CD4-positive, alpha-beta T cell treated with Interleukin-10 for 1 hour (primary cell): ENCODE measurements at places on chromosomes 6 and 20.

GRCh38 chr6:4670290-4670689, 105.9 kb upstream of the CDYL start:
- no peak for DNase-seq

- DNase-seq = peak; percentile 56
Measured at GRCh38 chr6:108798670-108799353, 49.4 kb upstream of the ARMC2 start.

- no peak for DNase-seq
Measured at GRCh38 chr20:11210611-11211010, 536.8 kb upstream of the JAG1 start.

- no peak for DNase-seq
Measured at GRCh38 chr20:56360133-56360907, 1.5 kb downstream of the FAM210B start.

DNA sequence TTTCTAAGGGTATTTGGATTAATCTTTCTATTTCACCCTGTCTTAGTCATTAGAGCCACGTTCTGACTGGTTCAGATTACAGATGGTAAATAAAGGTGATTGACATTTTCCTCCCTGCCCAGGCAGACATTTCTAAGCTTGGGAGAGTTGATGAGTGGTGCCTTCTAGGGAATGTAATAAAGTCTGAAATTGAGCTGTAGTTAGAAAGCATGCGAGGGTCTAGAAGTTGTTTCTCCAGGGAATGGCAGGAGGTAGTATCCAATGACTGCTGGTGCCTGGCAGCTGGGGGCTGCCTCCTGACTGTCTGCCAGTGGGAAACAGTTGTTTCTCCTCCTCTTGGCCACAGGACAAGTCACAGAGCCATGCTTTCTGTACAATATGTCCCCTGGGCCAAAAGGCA, 14.6 kb downstream of the EDN3 start:
- DNase-seq = no peak

DNA sequence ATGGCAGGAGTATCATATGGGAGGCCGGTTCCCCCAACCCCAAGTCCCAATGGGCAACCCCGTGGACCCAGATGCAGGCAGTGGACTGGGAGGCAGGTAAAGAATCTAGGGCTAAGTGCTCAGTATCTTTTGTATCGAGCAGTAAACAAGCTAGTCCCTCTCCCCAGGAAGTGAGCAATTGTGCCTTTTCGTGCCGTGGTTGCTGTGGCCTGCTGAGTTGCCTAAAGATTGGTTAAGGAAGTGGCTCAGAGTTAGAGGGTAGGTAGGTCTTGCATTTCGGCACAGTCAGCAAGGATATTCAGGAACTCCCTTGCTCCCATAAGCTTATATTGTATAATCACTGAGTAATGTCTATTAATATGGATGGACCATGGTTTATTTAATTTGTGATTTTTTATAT, 1.3 kb upstream of the DNAH8 start:
- DNase-seq = peak; percentile 46

GRCh38 chr6:9851541-9852380, 563.1 kb downstream of the TFAP2A start:
- no peak for DNase-seq

- no peak for DNase-seq
Measured at GRCh38 chr6:133710826-133711225, 178.1 kb upstream of the TCF21 start.

DNA sequence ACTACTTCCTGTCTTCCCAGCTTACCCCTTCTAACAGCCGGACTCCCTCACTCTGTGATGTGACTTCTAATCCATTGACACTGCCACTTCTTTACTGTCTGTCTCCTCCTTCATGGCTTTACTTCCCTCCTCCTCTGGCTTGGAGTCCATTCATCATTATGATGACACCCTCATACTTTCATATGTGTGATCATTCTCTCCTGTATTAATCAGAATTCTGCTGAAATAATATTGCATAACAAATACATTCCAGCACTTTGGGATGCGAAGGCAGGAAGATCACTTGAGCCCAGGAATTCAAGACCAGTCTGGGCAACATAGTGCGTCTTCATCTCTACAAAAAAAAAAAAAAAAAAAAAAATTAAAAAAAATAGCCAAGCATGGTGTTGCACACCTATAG, 147.9 kb upstream of the BTBD3 start:
- DNase-seq = no peak

DNA sequence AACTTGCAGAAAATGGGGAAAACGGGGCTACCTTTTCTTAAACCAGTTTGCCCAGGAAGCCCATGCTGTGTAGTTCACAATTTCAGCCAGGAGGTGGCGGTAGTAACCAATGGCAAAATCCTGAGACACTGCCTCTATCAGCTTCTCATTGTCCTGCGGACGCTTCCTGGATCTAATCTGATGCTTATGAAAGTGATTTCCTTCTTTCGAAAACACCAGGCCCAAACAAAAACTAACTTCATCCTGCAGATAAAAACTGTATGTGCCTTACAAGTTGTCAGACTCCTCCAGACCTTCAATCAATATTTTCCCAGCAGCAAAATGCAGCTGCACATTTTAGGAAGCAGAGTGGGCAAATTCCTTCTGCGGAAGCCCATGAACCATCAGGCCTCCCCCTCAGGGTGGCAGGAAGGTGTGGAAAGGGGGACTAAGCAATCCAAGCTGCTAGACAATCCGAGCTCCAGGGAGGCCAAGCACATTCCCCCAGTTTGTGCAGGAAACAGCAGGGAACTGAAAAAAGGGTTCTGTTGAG, 88.5 kb downstream of the LY86 start:
- peak; percentile 77 for DNase-seq

GRCh38 chr20:18847226-18847755, 33.7 kb downstream of the SCP2D1 start:
- no peak for DNase-seq

DNA sequence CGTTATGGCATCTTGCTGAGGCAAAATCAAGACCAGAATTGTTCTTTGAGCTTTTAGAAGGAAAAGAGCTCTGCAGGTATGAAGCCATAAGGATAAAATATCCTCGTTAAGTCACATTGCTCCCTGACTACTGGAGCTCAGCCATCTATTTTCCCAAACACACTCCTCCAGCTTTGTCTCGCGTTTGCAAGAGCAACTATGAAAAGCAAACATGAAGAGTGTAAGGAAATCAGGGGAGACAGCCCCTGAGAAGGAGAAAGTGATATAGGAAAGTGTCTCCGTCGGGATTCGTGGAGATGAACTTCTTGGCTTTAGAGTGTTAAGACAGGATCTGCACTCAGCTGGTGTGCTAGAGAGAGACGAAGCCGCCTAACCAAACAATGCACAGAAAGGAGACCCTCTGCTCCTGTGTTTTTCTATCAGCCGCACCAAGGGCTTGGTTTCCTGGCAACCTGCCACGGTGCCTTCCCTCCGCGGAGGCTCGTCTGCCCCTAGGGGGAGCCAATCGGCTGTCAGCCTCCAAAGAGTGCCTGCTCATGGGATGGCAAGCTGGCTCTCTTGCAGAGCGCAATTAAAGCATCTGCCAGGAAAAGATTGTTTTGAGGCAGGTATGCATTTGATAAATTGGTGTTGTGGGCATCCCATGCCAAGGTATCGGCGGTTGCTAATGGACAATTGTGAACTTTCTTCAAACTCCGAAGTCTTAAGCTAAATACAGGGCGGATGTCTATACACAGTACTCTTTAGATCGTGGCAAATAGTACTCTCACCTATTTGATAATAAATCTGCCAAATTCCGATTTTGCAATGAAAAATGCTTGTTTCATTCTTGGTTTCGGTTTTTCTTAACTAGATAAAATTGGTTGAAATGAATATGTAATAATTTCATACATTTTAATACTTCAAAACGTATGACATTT, 603.2 kb downstream of the RNF144B start:
- no peak for DNase-seq

DNA sequence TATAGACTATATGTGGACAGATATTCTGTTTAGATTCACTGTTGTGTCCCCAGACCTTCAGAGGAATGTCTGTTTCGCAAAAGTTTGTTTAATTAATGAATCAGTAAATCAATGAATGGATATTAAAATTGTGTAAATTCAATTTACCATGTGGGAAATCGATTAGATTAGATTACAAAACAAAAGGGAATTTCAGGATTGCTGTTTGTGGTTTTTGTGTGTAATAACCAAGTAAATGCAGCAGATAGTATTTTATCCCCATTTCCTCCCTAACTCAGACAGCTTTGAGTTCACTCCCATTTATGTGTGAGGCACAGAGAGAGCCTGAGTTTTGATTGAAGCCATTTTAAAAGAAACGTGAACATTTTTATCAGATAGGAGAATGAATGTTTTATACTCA, 214.8 kb downstream of the ADGB start:
- no peak for DNase-seq

DNA sequence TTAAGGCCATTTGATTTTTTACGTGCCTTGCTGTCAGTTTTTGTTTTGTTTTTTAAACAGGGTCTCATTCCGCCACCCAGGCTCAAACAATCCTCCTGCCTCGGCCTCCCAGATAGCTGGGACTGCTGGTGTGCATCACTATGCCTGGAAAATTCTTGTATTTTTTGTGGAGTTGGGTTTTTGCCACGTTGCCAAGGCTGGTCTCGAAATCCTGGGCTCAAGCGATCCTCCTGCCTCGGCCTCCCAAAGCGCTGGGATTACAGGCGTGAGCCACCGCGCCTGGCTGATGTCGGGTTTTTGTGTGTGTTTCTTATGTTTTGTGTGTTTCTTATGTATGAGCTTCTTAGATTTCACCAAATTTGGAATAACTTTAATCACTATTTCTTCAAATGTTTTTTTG, 104.8 kb downstream of the TAF4 start:
- DNase-seq = no peak

- DNase-seq = no peak
Measured at GRCh38 chr6:161227004-161227960, 46.6 kb downstream of the AGPAT4 start.

DNA sequence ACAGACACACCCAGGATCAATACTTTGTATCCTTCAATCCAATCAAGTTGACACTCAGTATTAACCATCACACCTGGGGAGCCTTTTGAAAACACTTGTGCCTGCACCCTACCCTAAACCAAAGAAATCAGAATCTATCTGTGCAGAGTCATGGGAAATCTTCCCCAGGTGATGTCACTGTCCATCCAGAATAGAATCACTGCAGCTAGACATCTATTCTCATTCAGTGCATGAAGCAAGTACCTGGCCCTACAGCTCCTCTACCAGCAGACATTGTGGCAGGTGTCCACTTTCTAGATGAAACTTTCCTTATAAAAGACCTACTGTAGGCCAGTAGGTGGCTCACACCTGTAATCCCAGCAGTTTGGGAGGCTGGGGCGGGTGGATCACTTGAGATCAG, 262.4 kb upstream of the MARCKS start:
- no peak for DNase-seq
